ENCODE measurements at places on chromosomes 13 and 19.

- no peak for DNase-seq
Observed at GRCh38 chr19:49528211-49528771, 488 bp downstream of the RCN3 start.

DNA sequence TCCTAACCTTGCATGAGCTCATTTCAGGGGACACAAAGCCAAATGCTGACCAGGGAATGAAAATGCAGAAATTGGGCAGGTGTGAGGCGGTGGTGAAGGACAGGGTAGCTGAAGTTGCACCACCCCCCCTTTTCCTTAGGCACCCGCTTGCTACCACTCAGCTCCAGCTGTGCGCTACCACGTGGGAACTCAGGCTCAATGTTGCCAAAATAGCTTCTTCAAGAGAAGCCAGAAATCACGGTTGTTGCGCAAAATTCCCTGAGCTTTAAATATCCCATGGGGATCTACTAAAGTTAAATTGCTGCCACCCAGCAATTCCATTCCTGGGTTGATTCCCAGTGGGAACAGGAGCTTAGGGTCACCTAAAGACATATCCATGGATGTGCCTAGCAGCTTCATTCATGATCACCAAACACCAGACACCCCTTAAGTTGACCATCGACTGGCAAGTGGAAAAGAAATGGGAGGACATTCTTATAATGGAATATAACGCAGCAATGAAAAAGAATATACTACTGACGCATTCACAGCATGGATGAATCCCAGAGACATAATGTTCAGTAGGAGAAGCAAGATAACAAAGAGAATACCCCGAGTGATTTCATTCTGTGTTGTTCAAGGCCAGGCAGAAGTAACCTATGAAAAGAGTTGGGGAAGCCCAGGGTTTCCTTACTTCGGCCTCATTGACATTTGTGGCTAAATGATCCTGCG lies 12.8 kb upstream of the ADGRL1 start:
- DNase-seq: no peak

GRCh38 chr19:4694211-4694987 lies 24.3 kb upstream of the MYDGF start:
- DNase-seq: no peak

DNA sequence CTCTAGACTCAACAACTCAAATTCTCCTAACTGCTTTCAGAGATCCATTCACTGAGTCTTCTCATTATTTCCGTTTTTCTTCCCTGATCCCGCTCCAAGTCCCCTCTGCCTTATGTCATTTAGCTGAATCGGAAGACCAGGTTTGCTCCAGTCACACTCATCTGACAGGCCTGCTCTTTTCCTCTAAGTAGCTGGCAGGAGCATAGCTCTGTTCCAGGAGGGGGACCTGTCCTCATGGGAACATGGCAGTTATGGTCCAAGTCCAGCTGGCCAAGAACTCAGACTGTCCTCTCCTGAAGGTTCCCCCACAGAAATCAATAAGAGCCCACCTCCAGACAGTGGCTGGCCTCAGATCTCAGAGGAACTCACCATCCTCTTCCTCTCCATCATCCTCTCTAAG lies 130.9 kb upstream of the SERP2 start:
- no peak for DNase-seq

- DNase-seq: no peak
Observed at GRCh38 chr19:13003081-13003480, 7.8 kb downstream of the NFIX start.

Data from SK-N-DZ (cell line).